Upper lobe of left lung (tissue), 6 donors: ENCODE measurements at places on chromosomes 6 and 20.

- no peak for DNase-seq
Observed at GRCh38 chr6:41714556-41715273, 20.7 kb downstream of the TFEB start.

DNA sequence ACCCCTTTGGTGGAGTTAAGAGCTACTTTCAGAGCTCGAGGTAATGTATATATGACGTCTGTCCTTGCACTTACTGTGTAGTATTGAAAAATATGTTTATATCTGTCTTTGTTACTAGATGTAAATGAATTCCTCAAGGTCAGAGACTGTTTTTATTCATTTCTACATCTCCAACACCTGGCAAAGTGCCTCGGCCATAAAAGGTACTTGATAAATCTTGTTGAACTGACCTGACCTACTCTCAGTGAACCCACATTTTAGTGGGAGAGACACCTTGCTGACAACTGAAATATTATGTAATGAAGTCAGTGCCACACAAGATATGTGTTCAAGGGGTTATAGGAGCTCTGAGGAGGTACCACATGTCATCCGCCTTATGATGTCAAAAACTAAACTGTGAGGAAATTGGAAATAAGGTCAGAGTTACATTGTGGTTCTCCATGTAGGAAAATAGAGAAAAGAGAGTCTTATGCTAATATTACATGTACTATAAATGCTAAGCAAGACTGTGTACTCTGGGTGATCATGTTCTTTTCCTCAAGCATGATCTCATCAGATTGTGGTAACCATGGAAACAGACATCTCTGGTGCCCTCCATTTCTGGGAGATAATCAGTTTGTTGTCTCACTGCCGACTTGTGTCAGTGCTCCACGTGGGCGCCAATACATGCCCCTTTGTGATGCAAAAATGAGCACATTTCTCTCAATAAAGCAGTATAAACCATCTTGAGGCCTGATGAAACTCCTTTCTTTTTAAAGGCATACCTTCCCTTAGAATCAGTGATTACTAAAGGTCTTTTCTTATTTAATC lies 5.7 kb upstream of the TMEM30A start:
- DNase-seq: peak; percentile 52

GRCh38 chr6:34227761-34228421 lies 8.8 kb upstream of the HMGA1 start:
- no peak for DNase-seq

GRCh38 chr6:79584332-79584731 lies 46.8 kb upstream of the SH3BGRL2 start:
- DNase-seq: no peak

DNA sequence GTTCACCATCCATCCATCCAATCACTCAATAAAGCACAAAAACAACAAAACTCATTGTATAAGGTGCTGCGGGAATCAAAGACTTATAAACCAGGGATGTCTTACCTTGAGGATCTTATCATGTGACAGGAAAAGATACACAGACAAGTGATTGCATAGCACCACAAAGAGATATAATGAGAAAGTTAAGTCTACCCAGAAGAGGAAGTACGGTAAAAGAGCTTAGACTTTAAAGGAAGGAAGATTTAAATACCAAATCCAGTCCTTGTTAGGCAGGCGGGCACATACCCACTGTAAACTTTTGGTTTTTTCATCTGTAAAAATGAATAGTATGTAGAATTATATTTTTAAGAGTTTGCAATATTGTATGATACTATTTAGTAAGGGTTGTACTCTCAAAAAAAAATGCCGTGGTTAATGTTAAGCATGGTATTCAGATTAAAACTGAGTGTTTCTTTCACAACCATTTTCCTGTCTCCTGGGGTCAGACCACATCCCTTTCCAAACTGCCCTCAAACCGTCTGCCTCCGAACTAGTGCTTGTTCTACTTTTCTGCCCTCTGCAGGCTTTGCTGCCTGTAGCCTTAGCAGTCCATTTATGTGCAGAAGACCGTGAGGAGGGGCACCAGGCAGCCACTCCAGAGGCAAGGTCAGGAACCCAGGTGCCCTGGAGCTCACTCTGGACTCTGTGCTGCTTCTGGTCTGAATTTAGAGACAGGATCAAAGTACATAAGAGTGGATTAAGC lies 179.5 kb upstream of the SYNDIG1 start:
- DNase-seq: no peak

- DNase-seq: peak; percentile 83
Observed at GRCh38 chr6:15365273-15365687, 119.4 kb downstream of the JARID2 start.

DNA sequence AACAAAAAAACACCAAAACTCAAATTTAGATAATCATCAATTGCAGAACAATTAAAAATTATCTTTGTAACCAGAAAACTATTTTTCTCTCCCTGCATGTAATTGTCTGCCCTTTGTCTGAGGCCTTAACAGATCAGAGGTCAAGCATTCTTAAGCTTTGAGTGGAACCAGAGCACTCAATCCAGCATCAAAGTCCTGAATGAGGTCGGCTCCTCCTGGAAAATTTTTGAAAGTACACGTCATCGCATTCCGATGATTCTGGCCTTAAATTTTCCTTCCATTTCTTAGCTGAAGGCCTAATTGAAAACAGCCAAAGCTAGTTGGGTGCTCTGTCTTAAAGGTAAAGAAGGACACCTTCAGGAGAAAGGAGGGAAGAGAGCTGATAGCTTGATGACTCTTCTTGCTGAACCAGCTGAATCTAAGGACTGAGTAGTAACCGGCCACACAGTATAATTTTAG lies 510.2 kb upstream of the SULF2 start:
- no peak for DNase-seq

GRCh38 chr6:15255481-15255880 lies 9.6 kb downstream of the JARID2 start:
- no peak for DNase-seq

- no peak for DNase-seq
Observed at GRCh38 chr6:72931325-72931887, 293.9 kb downstream of the KHDC1L start.

GRCh38 chr20:51490635-51491034 lies 51.9 kb downstream of the NFATC2 start:
- no peak for DNase-seq

DNA sequence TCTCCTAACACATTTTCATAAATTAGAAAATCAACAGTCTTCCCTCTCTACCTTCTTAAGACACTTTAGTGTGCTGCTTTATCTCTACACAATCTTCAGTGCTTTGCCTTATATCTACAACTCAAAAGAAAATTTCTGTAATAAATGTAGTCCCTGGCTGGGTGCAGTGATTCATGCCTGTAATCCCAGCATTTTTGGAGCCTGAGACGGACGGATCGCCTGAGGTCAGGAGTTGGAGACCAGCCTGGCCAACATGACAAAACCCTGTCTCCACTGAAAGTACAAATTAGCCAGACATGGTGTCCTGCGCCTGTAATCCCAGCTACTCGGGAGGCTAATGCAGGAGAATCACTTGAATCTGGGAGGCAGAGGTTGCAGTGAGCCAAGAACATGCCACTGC lies 9.7 kb upstream of the EDN1 start:
- no peak for DNase-seq

GRCh38 chr6:2748183-2748582 lies 2.5 kb downstream of the MYLK4 start:
- no peak for DNase-seq

GRCh38 chr6:30931969-30932645 lies at the start of gene SFTA2:
Gene SFTA2, minus strand, starts transcription at chr6:30932170. Its CDS starts 74 bp downstream, at chr6:30932096.
- DNase-seq: no peak

DNA sequence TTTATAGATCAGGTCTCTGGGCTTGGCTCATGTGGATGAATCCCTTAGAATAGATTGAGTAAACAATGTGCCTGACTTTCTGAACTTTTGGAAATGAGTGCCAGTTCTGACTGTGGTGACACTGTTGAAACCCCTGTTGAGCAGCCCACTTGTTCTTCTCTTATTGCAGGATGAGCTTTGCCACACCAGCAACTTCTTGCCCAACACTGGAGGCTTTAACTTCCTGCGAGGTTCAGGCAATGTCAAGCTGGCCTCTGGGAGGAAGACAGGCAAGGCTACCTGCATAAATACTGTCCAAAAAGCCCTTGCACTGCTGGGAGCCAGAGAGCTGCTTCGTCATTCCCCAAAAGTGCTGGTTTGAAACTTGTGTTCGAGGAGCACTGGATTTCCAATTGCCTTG lies 32.8 kb upstream of the SMIM8 start:
- no peak for DNase-seq

DNA sequence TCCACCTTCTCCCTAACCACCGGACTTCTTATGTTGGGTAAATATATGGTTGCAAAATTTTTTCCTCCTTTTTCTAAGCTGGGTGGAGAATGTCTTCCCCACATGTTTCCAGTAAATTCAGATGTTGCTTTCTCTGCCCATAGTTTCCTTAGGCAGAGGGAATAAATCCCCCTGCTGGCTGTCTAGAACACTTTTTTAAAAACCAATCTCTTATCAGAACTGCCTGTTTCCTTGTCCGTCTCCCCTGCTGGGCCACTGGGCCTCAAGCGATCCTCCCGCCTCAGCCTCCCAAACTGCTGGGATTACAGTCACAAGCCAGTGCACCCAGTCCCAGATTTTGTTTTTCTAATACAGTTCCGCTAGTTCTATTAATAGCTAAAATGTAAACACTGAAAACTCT lies 9.9 kb upstream of the WFDC2 start:
- no peak for DNase-seq
